Stimulated activated CD8-positive, alpha-beta memory T cell treated with anti-CD3 and anti-CD28 coated beads, Interleukin-7, amount 100 ng/mL, for 1 hour (primary cell): ENCODE measurements at places on chromosomes 3 and 15.

- DNase-seq, result no peak
Observed at GRCh38 chr15:38560456-38560926, 4.1 kb downstream of the RASGRP1 start.

DNA sequence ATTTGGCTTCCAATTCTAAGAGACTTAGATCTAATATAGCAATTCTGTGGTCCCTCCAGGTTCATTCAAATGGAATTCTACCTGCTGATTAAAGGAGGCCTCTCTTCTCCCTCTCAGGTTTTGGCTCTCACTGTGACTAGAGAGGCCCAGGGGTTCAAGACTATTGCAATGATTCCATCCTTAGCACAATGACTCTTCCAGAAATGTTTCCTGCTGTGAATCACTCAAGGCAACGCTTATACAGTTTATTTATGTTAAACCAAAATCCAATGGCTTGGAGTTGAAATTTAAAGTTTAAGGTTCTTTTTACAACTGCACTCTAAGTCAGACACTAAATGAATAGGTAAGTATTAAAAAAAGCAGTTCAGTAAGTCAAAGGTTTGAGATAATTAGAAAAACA, 39.9 kb downstream of the IFT57 start:
- no peak for DNase-seq

DNA sequence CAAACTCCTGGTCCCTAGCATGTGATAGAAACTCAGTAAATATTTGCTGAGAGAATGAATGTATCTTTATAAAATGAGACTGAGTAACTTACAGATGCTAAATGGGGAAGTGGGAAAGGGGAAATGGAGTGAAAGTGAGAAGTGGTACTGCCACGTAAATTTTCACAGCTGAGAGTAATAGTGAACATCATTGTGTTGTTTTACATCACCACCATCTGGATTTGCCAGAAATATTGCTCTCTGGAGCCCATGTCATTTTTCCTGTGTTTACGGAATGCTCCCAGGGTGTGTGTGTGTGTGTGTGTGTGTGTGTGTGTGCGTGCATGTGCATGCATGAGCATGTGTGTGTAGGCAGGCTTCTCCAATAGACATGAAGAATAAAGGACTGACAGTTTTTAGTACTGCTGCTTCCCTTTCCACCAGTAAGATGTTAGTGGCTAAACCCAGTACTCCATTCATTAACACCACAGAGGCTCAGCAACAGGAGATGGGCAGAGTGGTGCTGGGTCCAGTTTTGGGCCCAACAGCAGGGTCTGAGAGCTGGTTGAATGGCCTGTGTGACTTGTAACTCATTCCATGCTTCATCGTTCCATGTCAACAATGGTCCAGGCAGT, 57.3 kb downstream of the DIPK2A start:
- no peak for DNase-seq

DNA sequence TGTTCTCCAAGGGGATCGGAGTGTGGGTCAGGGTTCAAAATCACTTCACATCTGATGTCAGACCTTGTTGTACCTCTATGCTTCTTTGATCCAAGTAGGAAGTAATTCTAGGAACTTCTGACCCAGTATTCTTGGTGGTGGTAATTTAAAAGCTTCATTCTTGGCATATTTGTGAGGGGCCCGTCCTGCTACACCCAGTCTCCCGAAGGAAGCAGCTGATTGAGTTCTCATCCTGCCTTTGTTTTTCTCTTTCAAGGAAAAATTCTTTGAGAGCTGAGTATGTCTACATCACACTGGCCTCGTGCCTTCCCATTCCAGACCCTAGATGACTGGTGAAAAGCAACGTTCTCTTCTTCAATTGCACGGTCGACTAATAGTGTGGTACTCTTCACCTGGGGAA, 234.4 kb upstream of the TPRG1 start:
- no peak for DNase-seq

- DNase-seq, result no peak
Observed at GRCh38 chr3:31613654-31614053, 80.9 kb downstream of the STT3B start.

- DNase-seq, result no peak
Observed at GRCh38 chr15:98151096-98151495, 190.6 kb downstream of the ARRDC4 start.

DNA sequence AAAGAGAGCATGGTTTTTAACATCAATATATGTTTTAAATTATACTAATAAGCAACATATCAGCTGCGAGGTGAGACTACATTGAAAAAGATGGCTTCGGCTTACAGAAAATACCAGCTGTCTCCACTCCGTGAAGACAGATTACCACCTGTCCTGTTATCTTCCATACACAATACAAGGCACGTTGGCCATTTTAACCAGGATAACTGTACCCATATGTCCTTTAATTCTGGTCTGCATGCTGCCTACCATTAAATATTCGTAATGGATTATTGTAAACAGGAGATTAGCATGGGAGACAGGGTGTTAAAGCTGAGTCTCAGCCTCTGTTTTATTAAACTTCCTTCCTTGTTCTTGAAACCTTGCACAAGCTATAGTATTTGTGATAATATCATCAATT, 855.5 kb downstream of the ROBO1 start:
- no peak for DNase-seq

- no peak for DNase-seq
Observed at GRCh38 chr3:73602170-73602569, 22.6 kb downstream of the PDZRN3 start.
